ENCODE measurements at places on chromosomes 7 and 10. TPM values are rescaled to one million over a fixed set of nuclear protein-coding genes. Genes with fewer than 3 reads are reported as not detected.

GDF2 gene
- total RNA-seq: not detected

- DNase-seq: no peak
Observed at GRCh38 chr7:107938456-107939250, 47.7 kb downstream of the DLD start.

- DNase-seq: no peak
Observed at GRCh38 chr10:62850646-62851045, 34.5 kb upstream of the EGR2 start.

DNA sequence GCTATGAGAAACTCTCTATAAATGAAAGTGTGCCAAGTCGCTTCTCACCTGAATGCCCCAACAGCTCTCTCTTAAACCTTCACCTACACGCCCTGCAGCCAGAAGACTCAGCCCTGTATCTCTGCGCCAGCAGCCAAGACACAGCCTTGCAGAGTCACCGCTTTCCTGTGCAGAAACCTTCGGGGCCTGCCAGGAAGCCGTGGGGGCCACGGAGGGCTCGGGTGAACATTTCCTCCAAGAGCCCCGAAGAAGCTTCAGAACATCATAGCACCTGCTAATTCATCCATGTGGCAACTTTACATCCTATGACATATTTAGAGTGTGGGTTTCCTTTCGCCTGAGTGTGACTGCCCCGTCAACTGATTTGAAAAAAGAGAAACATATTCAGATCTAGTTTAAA, 55.7 kb upstream of the PRSS58 start:
- DNase-seq: no peak

- no peak for DNase-seq
Observed at GRCh38 chr10:32516567-32517495, 70.9 kb downstream of the CCDC7 start.

- DNase-seq: no peak
Observed at GRCh38 chr7:116317907-116318306, 107.6 kb downstream of the TES start.

GRCh38 chr10:123746061-123746460, 79.9 kb downstream of the GPR26 start:
- no peak for DNase-seq

CFAP46 gene
- not detected for total RNA-seq

MLXIPL gene
- not detected for total RNA-seq

DNA sequence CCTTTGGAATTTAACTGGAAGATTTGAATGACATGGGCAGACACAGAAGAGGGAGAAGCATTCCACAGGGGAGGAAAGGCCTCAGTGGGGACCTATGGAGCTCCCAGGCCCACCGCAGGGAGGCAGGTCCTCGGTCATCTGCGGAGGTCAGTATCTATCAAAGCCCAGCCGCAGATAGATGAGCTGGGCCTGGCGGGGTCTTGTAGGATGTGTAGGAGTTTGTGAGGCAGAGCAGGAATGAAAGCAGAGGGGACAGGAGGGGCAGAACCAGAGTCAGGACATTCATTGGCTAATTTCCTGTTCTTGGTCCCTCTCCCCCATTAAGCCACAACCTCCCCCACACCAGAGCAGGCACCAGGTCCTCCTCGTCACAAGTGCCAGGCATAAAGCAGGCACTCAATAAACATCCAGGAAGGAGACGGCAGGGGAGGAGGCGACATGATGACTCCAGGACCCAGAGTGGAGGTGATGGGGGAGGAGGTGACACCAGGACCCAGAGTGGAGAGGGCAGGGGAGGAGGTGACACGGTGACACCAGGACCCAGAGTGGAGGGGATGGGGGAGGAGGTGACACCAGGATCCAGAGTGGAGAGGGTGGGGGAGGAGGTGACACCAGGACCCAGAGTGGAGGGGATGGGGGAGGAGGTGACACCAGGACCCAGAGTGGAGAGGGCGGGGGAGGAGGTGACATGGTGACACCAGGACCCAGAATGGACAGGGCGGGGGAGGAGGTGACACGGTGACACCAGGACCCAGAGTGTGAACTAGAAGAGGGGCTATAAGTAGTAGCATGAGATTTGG, 83.7 kb upstream of the PDGFA start:
- DNase-seq: no peak

GRCh38 chr7:96837593-96837992, 127.9 kb upstream of the SEM1 start:
- peak; percentile 17 for DNase-seq

- no peak for DNase-seq
Observed at GRCh38 chr10:122379537-122379936, 5.0 kb downstream of the PLEKHA1 start.

GRCh38 chr7:128014811-128015210, 16.4 kb downstream of the LRRC4 start:
- no peak for DNase-seq

DNA sequence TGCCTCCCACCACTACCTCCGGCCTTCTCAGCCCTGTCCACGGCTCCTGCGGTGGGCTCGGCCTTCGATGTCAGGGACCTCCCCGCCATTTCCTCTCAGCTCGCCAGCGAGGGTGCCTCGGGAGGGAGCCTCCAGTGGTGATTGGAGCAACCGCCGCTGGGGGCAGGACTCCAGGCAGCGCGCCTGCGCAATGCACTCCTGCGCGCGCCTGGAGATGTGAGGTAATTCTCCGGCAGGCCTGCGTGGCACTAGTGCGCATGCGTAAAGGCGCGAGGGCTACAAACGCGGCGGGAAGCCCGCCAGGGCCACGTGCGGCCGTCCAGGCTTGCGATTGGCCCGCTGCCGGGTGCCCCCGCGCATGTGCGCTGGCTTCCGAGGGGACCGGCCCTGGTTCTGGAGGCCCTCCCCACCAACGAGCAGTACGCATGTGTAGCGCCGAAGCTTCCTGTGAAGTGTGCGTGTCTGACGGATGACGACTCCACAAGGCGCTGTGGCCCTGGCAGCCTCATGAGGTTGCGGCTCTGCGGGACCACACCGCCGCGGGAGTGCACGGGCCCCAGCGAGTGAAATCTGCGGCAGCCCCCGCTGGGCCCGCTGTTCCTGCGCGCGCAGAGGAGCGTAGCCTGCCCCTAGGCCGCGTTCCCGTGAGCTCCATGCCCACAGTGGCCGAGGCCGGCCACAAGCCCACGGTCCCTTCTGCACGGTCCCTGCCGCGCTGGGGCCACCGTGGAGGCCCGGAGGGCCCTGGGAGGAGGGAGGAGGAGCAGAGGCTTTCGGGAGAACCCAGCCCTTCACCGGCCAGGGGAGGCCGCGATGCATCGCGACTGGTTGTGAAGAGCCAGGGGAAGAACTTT, at the start of gene SYCE1:
Gene SYCE1, minus strand, starts transcription at position 143 of the 854 bp plus-strand sequence. Its CDS starts 54 bp downstream, at position 89.
- DNase-seq: no peak

DNA sequence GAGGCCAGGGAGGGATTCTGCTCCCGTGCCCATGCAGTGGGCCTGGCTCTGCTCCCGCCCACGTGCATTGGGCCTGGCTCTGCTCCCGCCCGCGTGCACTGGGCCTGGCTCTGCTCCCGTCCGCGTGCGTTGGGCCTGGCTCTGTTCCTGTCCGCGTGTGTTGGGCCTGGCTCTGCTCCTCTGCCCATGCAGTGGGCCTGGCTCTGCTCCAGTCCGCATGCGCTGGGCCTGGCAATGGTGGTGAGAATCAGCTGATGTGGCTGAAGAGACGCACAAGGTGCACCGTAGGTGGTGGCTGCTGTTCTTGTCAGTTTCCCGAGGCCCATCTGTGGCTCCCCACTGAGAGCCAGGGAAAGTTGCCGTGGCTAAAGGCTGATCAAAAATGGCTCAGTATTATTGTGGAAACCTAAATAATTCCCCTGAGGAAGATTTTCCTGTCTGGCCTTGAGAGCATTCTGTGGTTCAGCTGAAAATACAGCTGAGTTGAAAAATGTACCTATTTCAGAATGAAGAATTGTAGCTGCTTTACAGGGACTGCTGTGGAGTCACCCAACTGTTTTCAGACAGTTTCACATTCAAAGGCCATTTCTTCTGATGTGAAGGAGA, 572.4 kb downstream of the GLRX3 start:
- no peak for DNase-seq
